SJSA1 (cell line): ENCODE measurements at places on chromosomes 6 and 20.

DNA sequence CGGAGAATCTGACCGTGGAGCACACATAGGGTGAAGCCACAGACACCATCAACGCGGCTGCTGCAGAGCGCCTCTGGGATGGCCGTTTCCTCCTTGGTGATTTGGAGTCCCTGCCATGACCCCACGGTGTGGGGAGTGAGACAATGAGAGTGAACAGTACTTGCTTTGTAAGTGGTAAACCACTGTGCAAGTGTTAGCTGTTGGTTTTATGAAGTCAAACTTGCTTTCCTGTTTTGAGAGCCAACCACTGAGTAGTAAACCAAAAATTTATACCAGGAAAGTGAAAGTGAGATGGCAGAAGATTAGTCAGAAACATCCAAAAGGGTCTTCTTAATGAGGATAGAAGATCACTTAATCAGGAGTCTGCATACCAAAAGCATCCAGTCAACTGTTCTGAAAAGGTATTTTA lies 160.7 kb downstream of the FOXC1 start:
- DNase-seq: no peak

- DNase-seq: no peak
Observed at GRCh38 chr6:44047179-44047546, 80.1 kb downstream of the MRPL14 start.

GRCh38 chr20:10789386-10789785 lies 115.6 kb upstream of the JAG1 start:
- no peak for DNase-seq

GRCh38 chr6:118218156-118218555 lies 311.1 kb downstream of the SLC35F1 start:
- DNase-seq: no peak

- DNase-seq: no peak
Observed at GRCh38 chr20:59724457-59725366, 120.4 kb downstream of the PHACTR3 start.

DNA sequence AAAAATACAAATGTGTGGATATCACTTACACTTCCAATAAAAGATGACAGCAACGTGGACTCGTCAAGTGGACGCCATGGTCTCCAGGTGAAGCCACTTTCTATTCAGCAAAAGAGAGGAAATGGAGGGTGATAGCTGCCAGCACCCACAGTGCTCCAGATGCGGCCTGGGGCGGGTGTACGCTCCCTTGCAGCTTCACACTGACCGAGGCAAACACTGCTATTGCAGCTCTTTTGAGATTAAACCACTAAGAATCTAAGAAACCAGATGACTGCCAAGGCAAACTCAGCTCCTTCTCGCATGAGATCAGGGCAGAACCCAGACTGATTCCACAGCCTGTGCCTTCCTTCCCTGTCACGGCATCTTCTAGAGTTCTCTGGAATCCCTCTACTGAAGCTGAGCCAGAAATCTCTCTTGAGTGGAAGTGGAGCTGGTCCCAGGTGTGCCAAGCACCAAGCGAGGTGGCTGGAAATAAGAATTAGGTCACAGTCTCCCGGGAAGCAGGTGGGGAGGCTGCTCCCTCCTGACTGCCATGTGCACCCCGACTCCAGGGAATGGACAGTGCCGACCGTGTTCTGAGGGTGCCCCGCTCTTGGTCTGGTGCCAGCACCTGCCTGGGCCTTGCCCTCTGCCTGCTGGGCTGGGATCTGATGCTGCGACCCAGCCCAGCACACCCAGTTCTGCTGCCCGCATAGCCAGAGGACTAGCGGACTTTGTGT lies 90.1 kb upstream of the AFDN start:
- no peak for DNase-seq

GRCh38 chr6:6582131-6582530 lies 6.4 kb upstream of the LY86 start:
- no peak for DNase-seq

DNA sequence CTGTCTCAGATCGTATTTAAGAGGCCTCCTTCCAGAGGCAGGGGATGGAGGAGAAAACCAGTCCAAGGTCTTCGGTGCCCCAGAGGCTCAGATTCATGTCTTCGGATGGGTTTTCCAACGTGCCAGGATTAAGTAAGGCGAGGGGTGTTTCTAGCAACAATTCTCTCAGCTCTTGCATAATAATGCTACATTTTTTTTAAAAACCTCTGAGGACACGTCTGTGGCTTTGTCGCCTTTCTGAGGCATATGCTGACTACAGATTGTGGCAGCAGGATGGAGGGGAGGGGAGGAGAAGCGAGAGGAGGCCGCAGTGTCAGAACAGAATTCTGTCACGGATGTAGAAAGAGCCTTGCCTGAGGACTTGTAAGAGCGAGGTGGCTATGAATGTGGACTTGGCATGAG lies 17.7 kb upstream of the CCDC167 start:
- DNase-seq: no peak

GRCh38 chr6:45156075-45156474 lies 172.1 kb upstream of the RUNX2 start:
- no peak for DNase-seq

DNA sequence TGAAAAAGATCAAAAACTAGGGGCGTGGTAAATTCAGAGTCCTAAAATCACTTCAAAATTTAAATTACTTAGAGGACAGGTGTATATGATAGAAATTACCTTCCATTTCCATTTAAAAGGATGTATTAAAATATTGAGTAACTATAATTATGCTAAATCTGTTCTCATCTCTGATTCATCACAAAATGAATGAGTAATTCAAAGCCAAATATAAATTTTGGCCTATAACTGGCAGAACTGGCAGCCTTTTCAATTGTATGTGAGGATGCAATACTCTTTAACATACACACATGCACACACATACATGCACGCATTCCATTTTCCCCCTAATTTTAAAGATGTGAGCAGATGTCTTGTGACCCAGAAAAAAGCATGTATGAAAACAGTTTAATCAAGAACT lies 194.6 kb downstream of the EPM2A start:
- DNase-seq: no peak
